Tibial nerve (tissue), 4 donors: ENCODE measurements at places on chromosomes 3 and 15. TPM values are rescaled to one million over a fixed set of nuclear protein-coding genes. Genes with fewer than 3 reads are reported as not detected.

DNA sequence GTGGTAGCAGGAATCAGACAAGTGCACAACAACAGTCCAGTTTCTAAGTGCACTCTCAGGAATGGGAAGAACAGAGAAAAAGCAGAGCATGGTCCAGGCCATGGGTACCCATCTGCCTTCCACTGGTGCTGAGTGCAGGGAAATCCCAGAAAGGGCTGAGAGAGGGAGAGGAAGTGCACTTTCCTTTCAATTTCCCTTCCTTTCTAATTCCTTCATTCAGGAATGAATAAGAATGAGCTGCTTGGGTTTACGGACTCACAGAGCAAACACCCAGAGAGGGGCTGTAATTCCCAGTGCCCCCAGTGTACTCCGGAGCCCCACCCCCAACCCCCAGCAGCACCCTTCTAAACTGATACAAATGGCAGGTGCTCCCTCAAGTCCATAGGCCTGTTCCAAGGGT, 300.6 kb downstream of the FOXP1 start:
- H3K27ac ChIP-seq = no peak overlapping the region
- no peak for DNase-seq

GRCh38 chr3:43418601-43419272, 132.4 kb downstream of the SNRK start:
- H3K36me3 ChIP-seq = peaks cover 24% of the 10 kb centered on the region
- H3K4me3 ChIP-seq = no peak overlapping the region
- no peak overlapping the region for H3K27ac ChIP-seq
- DNase-seq = no peak

Gene SEMA5B
- total RNA-seq = 19.7 TPM

GRCh38 chr3:132344666-132345280, 27.6 kb downstream of the ACP3 start:
- no peak overlapping the region for H3K27ac ChIP-seq
- H3K4me3 ChIP-seq = no peak overlapping the region
- peaks cover 14% of the 10 kb centered on the region for H3K4me1 ChIP-seq
- no peaks in the 10 kb centered on the region for H3K36me3 ChIP-seq
- no peak for DNase-seq

GRCh38 chr3:4963669-4964570, 15.3 kb upstream of the BHLHE40 start:
- H3K27ac ChIP-seq = no peak overlapping the region
- H3K4me3 ChIP-seq = no peak overlapping the region
- no peak for DNase-seq
- no peaks in the 10 kb centered on the region for H3K36me3 ChIP-seq

Gene CX3CR1
- not detected for total RNA-seq
